Spleen (tissue), 13 donors: ENCODE measurements at places on chromosomes 13 and 19. TPM values are rescaled to one million over a fixed set of nuclear protein-coding genes. Genes with fewer than 3 reads are reported as not detected.

TSHZ3 gene
- 19.8 TPM for total RNA-seq

GFY gene
- total RNA-seq: not detected

CRYL1 gene
- total RNA-seq: 34.5 TPM

ZIC5 gene
- total RNA-seq: not detected

PALM gene
- total RNA-seq: 30.0 TPM
